ENCODE measurements at places on chromosomes 4 and X. TPM values are rescaled to one million over a fixed set of nuclear protein-coding genes. Genes with fewer than 3 reads are reported as not detected.

Gene SLC9A7
- total RNA-seq: 6.3 TPM

Gene ARHGAP36
- not detected for total RNA-seq

Gene USP51
- 0.40 TPM for total RNA-seq

Gene ADGRG2
- 0.16 TPM for total RNA-seq

Gene MAMLD1
- total RNA-seq: 0.76 TPM

Gene ITIH6
- not detected for total RNA-seq

Gene CEP135
- 4.0 TPM for total RNA-seq

Gene SULT1B1
- total RNA-seq: 1.3 TPM

Gene KDR
- total RNA-seq: 4.2 TPM

Gene BDH2
- 17.1 TPM for total RNA-seq

Gene CTAG1B
- not detected for total RNA-seq

Gene NHSL2
- total RNA-seq: 1.2 TPM

GRCh38 chr4:79331126-79331876 is 5.4 kb upstream of the NAA11 start:
- no peak for ATAC-seq

DNA sequence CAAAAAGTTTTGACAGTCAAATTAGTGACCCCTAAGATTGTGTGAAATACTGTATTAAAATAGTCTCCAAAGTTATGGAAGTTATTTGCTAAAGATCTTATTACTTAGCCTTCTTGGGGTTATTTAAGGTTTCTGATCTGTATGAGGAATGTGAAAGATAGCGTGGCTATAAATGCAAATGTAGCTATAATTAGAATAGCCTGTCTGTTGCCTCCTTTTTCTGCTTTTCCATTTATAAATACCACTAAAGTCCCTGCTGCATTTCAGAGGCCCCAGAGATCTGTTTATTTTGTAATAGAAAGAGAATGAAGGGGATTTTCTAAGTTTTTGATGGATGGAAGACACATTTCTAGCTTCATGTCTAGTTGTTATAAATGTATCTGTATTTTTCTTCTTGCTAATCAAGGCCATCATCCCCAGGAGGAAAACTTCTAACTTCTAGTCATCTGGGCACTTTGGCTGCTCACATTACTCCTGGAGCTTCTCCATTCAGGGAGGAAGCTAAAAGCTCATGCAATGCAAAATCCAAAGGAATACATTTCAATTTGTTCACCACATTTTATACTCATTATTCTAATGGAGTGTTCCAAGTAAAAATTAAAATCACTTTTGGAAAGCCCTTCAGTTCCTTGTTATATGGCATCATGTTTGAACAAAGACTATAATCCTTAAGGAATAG is 73.9 kb downstream of the INTS12 start:
- ATAC-seq: no peak

GRCh38 chrX:109624641-109625616 is at the start of gene KCNE5:
Gene KCNE5 (minus strand): TSS chrX:109625172. CDS start chrX:109625020, 152 bp downstream.
- no peak for ATAC-seq

- ATAC-seq: no peak
Observed at GRCh38 chrX:150438165-150438564, 75.0 kb downstream of the MAMLD1 start.

DNA sequence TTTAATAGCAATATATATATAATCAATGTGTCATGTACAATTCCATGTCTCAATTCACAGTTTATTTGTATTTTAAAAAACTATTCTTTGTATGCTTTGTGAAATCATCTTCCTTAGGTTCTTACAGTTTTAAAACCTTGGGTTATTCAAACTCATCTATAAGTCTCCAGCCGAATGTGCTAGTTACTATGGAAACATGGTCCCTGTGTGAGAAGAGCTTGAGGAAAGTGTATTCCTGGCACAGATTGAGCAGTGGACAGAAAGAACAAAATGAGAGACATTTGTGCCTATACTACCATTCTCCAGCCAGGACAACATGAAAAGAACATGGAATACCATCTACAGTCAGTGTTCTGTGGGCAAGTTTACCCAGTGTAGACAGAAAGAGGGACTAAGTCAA is 103.4 kb downstream of the EFHC2 start:
- ATAC-seq: no peak

DNA sequence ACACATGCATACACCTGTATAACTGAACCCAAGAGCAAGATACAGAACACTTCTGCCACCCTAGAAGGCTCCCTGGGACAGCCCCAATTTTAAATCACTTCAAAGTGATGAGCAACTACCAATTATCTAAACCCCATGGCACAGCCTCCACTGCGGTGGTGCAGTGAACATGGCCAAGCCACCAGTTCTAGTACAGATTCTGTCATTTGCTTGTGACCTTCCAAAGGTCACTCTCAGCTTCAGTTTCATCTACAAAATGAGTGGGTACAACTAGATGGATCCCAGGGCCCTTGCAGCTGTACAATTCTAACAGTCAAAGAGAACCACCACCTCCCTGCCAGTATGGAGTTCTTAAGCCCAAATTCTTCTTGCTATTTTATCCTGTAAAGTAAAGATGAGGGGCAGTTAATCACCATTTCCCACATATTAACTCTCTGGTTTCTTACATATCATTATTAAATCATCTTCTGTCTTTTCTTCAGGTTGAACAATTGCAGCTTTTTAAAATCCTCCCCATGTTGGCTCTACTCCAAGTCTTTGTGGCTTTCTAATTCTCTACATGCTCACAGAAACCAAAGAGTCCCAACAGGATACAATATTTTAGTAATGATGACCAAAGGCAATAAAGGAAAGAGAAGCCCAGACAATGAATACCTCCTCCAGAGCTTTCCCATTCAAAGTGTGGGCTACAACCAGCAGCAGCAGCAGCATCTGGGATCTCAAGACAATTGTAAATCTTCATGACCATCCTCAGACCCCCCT is 39.0 kb upstream of the GPM6B start:
- no peak for ATAC-seq

- ATAC-seq: no peak
Observed at GRCh38 chr4:13733817-13734216, 106.3 kb upstream of the BOD1L1 start.

GRCh38 chr4:81454948-81455347 is 16.8 kb downstream of the RASGEF1B start:
- ATAC-seq: no peak

- no peak for ATAC-seq
Observed at GRCh38 chr4:179624768-179625181, 2182.5 kb upstream of the AGA start.

DNA sequence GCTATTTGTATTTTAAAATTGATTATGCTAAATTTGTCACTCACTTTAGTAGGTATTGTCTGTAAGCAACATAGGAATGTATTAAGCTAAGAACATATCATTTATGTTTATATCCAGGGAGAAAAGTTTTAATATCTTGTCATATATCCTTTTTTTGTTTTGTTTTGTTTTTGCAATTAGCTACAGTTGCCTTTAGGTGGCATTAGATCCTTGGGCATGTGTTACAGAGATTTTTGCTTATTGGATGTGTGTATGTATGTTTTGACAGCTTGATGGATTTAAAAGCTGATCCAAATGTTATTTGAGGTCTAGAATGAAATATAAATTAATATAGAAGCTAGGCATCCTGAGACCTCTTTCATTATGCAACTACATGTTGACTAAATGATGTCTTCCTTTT is 36.1 kb upstream of the OTUD4 start:
- ATAC-seq: no peak

GRCh38 chr4:5133201-5133600 is 81.9 kb downstream of the STK32B start:
- no peak for ATAC-seq

DNA sequence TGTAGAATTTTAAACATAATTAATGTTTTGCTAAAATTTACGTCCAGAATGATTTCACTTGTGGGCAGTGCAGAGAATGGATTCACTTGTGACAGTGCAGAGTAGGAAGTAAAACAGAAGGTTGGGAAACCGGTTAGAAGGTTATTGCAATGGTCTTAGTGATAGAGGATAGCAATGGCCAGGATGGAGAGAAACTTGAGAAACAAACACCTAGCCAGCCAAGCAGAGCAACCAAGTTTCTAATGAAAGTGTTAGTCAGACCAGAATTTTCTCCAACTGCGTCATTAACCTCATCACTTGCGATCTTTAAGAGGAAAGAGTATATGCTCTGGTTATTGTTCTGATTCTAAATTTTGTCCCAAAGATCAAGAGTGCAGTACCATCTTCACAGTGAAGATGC is 50.0 kb upstream of the TBC1D9 start:
- ATAC-seq: no peak

DNA sequence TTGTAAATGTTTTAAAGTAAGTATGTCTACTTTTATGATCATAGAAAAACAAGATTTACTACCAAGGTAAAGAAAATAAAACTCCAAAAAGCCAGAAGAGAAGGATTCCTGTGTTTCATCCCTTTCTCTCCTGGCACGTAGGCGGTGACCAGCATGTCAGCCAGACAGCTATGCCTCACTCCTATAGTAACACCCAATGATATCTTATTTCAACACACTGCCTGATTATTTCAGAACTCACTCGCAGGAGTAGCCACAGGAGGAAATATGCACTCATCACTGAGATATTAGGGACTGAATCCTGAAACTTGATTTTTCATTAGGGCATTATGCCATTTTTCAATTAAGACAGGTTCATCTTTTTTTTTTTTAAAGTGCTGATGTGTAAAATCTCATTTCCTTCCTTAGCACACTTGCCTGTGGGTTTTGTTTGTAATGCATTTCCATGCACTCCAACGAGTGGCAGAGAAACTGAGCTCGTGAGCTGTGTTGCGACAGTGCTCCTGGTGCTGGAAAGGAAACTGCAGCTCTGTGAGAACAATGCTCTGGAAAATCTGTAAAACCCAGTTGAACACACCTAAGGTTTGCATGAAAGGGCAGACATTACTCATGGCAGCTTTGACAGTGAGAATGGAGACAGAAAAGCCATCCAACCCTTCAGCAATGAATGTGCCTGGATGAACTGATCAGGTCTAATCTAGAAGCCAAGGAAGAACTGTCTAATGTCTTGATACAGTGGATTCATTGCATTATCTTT is 18.2 kb downstream of the RAI2 start:
- peak; percentile 65 for ATAC-seq

DNA sequence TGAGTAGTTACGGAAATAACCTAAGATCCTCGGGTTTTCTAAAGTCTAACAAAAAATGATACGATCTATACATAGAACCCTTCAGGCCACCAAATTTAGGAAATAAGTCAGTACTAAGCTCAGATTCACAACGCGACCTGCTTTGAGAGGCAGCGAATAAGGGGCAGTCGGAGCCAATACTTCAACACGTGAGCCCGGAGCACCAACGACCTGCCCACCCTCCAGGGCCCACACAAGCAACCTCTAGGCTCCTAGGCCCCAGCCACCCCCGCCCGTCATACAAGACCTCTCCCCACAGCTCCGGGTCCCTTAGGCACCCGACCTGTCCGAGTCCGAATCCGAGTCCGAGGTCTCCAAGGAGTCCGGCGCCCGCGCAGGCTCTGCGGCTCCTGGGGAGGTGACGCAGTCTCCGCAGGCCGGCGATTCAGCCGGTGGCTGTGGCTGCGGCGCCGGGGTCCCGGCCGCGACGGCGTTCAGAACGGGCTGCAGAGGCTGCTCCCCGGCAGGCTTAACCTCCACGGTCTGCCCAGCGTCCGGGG is 580 bp downstream of the NAF1 start:
- peak; percentile 65 for ATAC-seq

DNA sequence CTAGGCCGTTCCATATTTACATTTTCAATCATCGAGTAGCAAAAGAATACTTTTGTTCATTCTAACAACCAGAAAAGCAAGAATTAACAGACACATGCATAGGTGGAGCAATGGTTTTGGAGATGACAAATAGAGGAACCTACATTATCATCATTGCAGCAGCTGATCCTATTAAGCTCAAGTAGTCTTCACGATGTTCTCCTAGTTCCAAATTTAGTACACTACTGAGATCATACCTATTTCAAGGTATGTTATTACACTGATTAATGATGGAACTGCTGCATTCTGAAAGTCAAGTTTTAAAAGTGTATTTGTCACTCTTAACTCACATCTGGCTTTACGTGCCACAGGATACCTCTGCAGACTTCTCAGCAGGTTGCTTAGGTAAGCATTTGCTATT is 87.4 kb downstream of the ADGRA3 start:
- ATAC-seq: no peak

- ATAC-seq: no peak
Observed at GRCh38 chrX:26851981-26852380, 611.2 kb downstream of the PPP4R3C start.

DNA sequence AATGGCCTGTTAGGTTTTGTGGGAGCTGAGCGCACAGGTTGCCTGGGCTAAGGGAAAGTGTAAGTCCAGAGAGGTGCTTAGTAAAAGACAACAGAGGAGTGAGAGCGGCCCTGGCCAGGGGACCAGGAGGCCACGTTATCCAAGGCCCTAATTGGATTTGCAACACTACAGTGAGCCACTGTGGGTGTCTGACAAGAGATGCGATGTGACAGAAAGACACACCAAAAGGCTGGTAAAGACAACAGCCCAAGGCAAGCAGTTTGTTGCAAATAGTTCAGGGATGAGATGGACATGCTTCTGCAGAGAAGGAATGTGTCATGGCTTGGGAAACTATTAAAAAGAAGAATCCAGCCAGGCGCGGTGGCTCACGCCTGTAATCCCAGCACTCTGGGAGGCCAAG is 162.7 kb upstream of the KIT start:
- ATAC-seq: no peak

- peak; percentile 31 for ATAC-seq
Observed at GRCh38 chr4:153204728-153205648, 745 bp downstream of the TRIM2 start.
